ENCODE measurements at places on chromosomes 16 and 17.

DNA sequence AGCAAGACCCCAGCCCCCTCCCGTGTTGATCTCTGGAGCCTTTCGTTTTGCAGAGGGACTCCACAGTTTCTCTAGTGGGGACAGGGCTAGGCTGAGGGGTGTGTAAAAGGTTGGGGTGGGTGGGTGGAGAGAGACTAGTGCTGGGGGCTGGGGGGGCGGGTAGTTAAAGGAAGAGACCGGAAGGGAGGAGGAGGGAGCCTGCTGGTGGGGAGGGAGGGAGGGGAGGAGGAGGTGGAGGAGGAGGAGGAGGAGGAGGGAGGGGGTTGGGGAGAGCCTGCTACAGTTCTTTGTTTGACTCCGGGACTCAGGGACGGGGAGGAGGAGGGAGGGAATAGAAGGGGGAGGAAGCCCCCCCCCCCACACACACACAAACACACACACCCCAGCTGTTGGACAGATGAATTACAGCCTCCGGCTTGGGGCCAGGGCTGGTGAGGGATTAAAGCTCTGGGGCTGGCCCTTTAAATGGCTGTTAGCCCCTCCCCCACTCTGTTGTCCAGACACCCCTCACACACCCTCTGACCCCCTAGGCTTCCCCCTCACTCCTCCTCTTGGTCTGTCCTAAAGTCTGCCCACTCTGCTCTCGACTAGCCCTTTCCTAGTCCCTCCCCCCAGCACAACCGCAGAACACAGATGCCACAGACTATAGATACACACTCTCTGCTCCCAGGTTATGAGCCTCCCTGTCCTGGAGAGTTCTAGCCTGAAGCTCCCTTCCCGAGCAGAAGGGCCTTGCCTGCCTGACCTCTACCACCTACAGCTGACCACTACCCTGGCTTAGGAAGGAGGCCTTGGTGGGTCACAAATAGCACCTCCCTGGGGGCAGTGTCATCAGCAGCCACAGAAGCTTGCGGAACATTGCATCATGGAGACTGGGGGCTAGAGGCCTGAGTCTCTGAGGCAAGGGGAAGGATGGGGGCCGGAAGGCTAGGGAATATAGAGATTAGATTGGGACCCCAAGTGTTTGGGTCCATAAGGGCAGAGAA, 4.4 kb downstream of the KDM6B start:
- peak; percentile 34 for DNase-seq

GRCh38 chr17:61809816-61810392, 53.4 kb downstream of the BRIP1 start:
- peak; percentile 12 for DNase-seq

GRCh38 chr17:41985919-41986318, 19.3 kb downstream of the CNP start:
- no peak for DNase-seq

DNA sequence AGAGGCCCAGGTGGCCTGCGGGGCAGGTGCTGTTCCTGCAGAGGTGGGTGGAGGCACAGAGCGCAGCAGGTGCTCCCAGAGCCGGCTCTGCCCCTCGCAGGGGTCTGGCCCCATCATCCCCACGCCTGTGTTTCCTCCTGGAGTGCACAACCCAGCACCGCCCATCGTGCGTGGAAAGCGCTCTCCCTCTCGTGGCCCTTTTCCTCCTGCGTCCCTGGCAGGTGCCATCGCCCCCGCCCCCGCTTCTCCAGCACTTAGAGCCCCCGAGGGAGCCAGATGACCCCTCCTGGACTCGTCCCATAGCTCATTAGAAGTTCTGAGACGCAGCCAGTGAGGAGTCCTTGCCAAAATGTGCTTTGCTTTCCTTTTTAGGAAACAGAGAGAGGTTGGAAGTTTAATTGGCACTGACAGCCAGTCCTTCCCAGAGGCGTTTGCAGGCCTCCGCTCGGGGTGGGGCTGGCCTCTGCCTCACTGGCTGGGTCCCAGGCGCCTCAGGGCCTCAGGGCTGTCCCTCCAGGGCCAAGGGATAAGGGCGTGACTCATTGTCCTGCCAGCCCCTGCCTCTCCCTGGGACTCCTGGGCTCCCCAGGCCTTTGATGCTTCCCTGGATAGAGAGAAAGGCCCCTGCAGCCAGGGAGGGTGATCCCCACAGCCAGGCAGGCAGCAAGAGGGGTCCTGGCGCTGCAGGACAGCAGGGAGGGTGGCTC, 32.2 kb upstream of the CHMP6 start:
- no peak for DNase-seq

- DNase-seq, result no peak
Observed at GRCh38 chr17:1890758-1891450, 61.1 kb downstream of the RPA1 start.

DNA sequence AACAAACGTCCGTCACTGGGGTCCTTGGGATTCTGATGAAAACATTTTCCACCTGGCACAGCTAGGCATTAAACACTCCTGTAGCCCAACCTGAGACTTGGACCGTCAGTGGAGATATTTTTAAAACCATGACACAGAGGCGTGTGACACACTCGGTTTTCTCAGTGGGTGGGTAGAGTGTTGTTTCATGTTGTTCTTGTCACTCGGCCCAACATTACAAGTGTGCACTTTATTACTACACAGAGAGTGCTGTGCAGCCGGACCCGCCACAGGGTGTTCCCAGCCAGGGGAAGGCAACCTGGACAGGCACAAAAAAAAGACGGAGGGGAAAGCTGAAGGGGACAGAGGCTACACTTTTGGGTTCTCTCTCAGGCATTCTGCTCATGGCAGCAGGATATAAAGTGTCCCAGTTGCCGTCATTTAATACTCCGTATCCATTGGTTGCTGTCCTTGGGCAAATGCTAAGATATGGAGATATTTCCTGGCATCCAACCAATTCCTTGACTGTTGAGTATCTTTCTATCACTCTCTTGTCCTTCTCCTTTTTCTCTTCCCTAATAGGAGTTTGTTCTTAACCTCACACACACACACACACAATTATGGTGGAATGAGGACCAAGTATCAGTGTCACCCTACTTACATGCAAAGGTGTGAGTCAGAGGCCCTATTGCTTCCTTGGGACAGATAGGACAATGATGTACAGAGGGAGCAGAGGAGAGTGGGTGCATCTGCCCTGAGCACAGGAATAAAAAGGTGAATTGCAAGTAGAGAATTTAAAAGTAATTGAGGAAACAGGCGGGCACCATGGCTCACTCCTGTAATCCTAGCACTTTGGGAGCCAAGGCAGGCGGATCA, 154.1 kb upstream of the SOX9 start:
- DNase-seq, result no peak

GRCh38 chr17:57037411-57037810, 47.6 kb upstream of the AKAP1 start:
- DNase-seq, result no peak

DNA sequence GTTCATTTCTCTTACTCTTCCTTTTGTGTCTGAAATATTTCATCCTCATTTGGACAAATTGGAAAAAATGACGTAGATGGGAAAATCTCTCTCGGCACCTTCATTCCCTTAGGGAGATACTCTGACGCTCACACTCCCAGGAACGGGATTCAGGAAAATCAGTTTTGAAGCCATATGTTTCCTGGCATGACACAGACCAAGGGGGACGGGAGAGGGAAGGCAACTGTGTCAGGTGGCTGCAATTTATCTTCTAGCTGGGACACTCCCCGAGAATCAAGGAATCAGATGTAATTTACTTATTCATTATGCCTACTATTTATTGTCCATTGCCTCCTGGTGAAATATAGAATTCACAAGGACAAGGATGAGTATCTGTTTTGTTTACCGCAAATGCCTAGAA, 65.5 kb downstream of the IRX5 start:
- DNase-seq, result no peak

DNA sequence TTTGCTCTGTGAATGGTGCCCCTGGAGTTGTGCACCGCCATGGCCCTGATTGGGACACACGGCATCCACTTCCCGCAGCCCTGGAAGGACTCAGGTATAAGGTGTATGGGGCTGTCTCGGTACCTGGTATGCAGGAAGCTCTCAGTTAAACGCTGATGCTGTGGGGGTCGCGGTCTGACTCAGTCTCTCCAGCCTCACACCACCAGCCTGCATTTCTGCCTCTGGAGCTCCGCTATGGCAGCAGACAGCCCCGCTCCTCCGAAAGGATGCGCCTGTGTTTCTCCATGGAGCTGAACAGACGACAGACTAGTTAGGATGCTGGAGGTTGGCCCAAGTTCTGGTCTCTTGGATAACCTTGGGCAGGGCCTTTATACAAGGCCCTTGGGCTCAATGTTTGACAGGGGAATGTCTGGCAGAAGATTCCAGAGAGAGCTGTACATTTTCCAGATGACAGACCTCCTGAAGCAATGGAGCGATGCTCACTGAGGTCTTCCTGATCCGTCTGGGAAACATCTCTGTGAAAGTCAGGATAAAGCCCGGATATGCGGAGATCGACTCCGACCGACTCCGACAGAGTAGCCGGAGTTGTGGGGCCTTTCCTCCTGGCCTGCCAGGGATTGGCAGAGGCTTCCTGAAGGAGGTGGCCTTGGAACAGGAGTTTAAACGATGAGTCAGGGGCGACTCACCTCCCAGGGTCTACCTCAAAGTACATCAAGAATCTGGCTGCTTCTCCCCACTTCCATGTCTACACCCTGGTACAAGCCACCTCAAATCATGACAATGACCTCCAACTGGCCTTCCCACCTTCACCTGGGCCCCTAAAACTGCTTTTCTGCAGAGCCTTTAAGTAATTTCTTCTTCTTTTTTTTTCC, 21.9 kb upstream of the BCAR1 start:
- DNase-seq, result no peak

- DNase-seq, result peak; percentile 81
Observed at GRCh38 chr17:60554377-60554788, 28.3 kb upstream of the APPBP2 start.

- no peak for DNase-seq
Observed at GRCh38 chr17:44627513-44628242, 28.6 kb upstream of the MEIOC start.

DNA sequence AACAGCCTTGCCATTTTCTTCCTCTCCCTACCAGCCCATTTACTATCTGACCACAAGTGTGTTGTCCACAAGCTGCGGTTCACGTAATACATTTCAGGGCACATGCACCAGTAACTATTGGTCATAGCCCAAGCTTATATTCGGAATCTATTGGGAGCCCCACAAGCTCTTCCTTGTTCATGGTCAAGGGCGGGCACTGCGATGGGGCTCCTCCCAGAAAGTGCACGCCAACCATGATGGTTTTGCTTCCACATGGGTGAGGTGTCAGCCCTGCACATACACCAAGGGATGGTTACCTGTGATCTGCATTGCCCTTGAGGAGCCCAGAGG, 12.1 kb downstream of the THRA start:
- no peak for DNase-seq

DNA sequence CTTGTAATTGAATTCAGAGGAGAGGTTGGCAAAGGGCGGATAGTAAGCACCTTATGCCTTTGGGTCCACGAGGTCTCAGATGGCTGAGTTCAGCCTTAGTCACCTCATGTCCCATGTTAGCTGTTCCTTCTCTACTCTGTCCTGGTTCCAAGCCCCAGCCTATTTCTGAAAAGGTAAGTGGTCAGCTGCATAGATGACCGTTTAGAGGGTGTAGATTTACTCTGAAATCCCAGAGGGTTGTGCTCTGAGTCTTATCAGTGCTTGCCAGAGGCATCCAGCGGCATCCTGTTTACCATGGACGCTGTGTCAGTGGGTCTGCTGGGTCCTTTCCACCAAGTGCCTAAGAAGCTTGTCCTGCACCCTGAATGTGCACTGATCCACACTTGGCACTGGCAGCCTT, 1.9 kb downstream of the ZNF778 start:
- DNase-seq, result no peak

- peak; percentile 3 for DNase-seq
Observed at GRCh38 chr17:54172096-54172984, 349.6 kb downstream of the KIF2B start.

DNA sequence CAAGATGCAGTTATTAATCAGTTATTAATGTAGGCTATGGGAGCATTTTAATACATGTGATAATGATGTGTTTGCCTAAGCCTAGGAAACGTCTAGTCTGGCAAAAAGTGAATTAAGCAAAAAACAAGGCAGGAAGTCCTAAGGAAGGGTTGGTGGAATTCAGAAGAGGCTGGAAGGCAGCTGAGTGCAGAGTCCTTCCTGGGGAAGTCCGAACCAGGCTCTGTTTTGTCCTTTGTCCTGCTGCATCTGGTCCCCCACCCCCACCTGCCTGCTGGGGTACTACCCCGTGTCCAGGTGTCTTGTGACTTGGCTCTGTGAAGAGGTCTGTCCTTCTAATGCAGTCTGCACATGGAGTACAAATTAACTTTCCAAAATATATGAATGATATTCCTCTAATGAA, 1.5 kb upstream of the MYH10 start:
- no peak for DNase-seq

DNA sequence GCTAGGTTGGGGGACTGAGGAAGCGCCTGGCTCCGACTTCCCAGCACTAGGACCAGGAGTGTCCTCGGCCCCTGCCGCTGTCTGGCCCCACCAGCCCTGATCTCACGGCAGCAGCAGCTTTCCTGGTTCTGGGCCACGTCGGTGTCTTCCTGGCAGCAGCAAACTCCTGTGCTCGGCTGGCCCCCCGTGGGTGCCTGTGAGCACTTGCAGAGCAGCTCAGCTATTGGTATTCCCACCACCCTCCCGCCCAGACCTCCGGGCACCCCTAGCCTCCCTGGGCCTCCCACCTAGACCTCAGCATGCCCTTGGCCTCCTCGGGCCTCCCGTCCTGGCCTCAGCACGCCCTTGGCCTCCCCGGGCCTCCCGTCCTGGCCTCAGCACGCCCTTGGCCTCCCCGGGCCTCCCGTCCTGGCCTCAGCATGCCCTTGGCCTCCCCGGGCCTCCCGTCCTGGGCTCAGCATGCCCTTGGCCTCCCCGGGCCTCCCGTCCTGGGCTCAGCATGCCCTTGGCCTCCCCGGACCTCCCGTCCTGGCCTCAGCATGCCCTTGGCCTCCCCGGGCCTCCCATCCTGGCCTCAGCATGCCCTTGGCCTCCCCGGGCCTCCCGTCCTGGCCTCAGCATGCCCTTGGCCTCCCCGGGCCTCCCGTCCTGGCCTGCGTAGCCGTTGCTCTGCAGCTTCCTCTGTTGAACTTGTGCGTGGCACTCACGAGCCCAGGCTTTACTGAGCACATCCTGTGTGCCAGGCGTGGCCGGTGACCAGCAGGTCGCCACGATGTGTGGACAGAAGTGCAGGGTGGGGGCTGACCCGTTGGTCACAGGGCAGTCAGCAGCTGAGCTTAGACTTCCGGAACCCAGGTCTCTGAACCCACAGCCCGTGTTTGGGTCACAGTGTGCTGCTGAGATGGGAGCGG, 51.8 kb upstream of the ACSF3 start:
- no peak for DNase-seq

GRCh38 chr16:78862022-78862421, 738.5 kb downstream of the MAF start:
- DNase-seq, result no peak

GRCh38 chr17:13594762-13595598, 6.7 kb downstream of the HS3ST3A1 start:
- DNase-seq, result peak; percentile 82

GRCh38 chr16:69324013-69324531, 6.3 kb downstream of the PDF start:
- DNase-seq, result no peak

DNA sequence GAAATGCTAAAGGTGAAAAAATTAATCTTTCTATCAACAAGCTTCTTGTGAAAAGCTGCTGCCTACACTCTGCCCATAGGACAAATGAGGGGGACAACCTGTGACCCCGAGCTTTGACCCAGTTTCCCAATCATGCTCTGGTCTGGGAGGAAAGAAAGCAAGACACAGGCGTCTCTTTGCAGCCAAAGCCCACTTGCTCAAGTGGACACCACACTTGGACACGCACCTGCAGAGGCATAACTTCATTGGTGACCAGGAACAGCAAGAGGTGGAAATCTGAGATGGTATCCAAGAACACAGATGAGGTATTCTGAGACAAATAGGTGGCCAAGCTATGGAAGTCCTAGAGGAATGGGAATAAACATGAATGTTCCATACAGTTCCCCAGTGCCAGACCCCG, 15.0 kb upstream of the FAAP100 start:
- DNase-seq, result no peak
